Panc1 (cell line): ENCODE measurements at places on chromosomes 1 and 21. TPM values are rescaled to one million over a fixed set of nuclear protein-coding genes. Genes with fewer than 3 reads are reported as not detected.

GRCh38 chr1:100350787-100351094 is 1.6 kb upstream of the CDC14A start:
- H3K27ac ChIP-seq, result peak overlapping the region; percentile 91
- H3K4me1 ChIP-seq, result peaks cover 18% of the 10 kb centered on the region
- no peak for DNase-seq
- no peaks in the 10 kb centered on the region for H3K27me3 ChIP-seq

- H3K36me3 ChIP-seq, result no peaks in the 10 kb centered on the region
- peaks cover 4% of the 10 kb centered on the region; the same call in 1 of the 2 replicates for H3K4me1 ChIP-seq
- no peak for DNase-seq
Observed at GRCh38 chr1:149917571-149918144, at the start of gene SV2A. Gene SV2A (minus strand): TSS chr1:149917844. CDS start chr1:149913840, 4,004 bp downstream.

Gene SMCP
- total RNA-seq, result not detected

Gene CYYR1
- total RNA-seq, result not detected

GRCh38 chr1:198462365-198463019 is 78.0 kb downstream of the ATP6V1G3 start:
- H3K4me3 ChIP-seq, result no peak overlapping the region
- no peak overlapping the region for H3K27ac ChIP-seq
- no peak for DNase-seq

GRCh38 chr21:18274370-18274769 is 29.7 kb downstream of the CHODL start:
- H3K4me3 ChIP-seq, result no peak overlapping the region
- no peak overlapping the region for H3K27ac ChIP-seq
- no peaks in the 10 kb centered on the region for H3K36me3 ChIP-seq
- H3K27me3 ChIP-seq, result no peaks in the 10 kb centered on the region
- no peak for DNase-seq
- H3K4me1 ChIP-seq, result no peaks in the 10 kb centered on the region

Gene SCP2
- total RNA-seq, result 88.7 TPM
